ENCODE measurements at places on chromosomes 7 and 10. TPM values are rescaled to one million over a fixed set of nuclear protein-coding genes. Genes with fewer than 3 reads are reported as not detected.

Gene MRLN
- polyA plus RNA-seq = 0.41 TPM

Gene IFIT3
- polyA plus RNA-seq = 13.4 TPM

Gene TFEC
- 2.2 TPM for polyA plus RNA-seq

DNA sequence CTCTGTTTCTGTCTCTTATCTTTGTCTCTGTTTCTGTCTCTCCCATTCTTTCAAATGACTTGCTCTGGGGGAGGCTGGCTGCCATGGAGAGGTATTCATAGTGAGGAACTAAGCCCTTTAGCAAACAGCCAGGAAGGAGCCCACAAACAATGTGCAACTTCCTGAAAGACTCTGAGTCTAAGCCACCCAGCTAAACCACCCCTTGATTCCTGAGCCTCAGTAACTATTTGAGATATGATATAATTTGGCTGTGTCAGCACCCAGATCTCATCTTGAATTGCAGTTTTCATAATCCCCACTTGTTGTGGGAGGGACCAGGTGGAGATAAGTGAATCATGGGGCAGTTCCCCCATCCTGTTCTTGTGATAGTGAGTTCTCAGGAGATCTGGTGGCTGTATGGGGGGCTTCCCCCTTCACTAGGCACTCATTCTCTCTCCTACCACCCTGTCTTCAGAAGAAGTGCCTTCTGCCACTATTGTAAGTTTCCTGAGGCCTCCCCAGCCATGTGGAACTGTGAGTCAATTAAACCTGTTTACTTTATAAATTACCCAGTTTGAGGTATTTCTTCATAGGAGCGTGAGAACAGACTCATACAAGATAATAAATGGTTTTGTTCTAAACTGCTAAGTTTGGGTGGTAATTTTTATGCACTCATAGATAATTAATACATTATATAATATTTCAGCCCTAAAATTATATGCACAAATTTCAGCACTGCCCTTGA lies 121.2 kb upstream of the FOXP2 start:
- no peak for DNase-seq

- DNase-seq = no peak
Observed at GRCh38 chr7:118285358-118285757, 60.9 kb downstream of the ANKRD7 start.

GRCh38 chr10:20185116-20185515 lies 368.9 kb downstream of the PLXDC2 start:
- DNase-seq = no peak

GRCh38 chr7:35889870-35890269 lies 89.0 kb downstream of the SEPTIN7 start:
- DNase-seq = no peak

- no peak for DNase-seq
Observed at GRCh38 chr10:1416456-1417037, 320.8 kb downstream of the ADARB2 start.

- DNase-seq = no peak
Observed at GRCh38 chr7:104857458-104858425, 156.3 kb upstream of the KMT2E start.

DNA sequence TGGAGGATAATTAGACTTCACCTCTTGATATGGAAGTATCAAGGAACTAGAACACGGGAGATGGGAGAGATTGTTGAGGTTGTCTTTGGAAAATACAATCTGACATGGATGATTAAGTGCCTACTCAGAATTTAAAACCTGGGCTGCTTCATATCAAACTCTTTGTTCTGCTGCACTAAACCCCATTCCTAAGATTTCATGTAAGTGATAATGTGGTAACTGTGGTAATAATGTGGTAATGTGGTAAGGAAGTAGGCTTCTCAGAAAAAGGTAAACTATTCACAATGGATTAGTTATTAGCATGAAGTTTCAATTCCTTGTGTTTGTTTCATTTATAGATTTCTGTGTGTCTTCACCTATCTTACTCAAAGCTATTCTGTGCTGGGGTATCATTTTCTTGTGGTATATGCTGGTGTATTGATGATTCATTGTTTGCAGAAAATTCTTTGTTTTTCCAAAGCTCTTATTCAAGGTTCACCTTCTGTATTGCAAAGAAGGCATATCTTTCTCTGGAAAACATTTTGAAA lies 129.9 kb upstream of the TAC1 start:
- DNase-seq = no peak

- peak; percentile 72 for DNase-seq
Observed at GRCh38 chr7:135168001-135168400, 2.5 kb downstream of the CYREN start.

DNA sequence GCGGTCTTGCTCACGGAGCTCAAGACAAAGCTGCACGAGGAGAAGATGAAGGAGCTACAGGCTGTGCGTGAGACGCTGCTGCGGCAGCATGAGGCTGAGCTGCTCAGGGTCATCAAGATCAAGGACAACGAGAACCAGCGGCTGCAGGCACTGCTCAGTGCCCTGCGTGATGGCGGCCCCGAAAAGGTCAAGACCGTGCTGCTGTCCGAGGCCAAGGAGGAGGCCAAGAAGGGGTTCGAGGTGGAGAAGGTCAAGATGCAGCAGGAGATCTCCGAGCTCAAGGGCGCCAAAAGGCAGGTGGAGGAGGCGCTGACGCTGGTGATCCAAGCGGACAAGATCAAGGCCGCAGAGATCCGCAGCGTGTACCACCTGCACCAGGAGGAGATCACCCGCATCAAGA lies 51.4 kb downstream of the JAKMIP3 start:
- no peak for DNase-seq

- DNase-seq = no peak
Observed at GRCh38 chr7:108464743-108465142, 8.5 kb upstream of the NRCAM start.

GRCh38 chr7:74480861-74481417 lies 27.2 kb downstream of the GTF2IRD1 start:
- DNase-seq = peak; percentile 47

All from left lung (tissue), 14 donors.